ENCODE measurements at places on chromosomes 5 and 9.
A peak's percentile ranks its signal among the peaks of the same experiment; 100 is the strongest.

- DNase-seq: no peak
Observed at GRCh38 chr5:76483433-76483832, 80.3 kb downstream of the IQGAP2 start.

GRCh38 chr9:6788162-6789016 lies 30.6 kb downstream of the KDM4C start:
- DNase-seq: no peak

DNA sequence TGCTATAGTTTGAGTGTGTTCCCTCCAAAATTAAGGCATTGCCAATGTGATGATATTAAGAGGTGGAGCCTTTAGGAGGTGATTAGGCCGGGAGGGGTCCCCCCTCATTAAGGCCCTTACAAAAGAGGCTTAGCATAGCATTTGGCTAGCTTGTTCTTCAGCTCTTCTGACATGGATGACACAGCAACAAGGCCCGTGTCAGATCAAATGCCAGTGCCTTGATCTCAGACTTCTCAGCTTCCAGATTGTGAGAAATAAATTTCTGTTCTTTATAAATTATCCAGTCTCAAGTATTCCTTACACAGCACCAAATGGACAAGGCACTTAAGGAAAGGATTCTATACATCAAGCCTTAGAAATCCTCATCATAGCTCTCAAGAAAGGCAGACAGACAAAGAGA lies 31.8 kb downstream of the SLC38A9 start:
- DNase-seq: no peak

- peak; percentile 29 for DNase-seq
Observed at GRCh38 chr5:112142769-112143270, 276.3 kb downstream of the EPB41L4A start.

- DNase-seq: no peak
Observed at GRCh38 chr5:104817127-104817526, 1254.5 kb upstream of the NUDT12 start.

GRCh38 chr9:38000332-38000731 lies 68.7 kb downstream of the SHB start:
- no peak for DNase-seq

DNA sequence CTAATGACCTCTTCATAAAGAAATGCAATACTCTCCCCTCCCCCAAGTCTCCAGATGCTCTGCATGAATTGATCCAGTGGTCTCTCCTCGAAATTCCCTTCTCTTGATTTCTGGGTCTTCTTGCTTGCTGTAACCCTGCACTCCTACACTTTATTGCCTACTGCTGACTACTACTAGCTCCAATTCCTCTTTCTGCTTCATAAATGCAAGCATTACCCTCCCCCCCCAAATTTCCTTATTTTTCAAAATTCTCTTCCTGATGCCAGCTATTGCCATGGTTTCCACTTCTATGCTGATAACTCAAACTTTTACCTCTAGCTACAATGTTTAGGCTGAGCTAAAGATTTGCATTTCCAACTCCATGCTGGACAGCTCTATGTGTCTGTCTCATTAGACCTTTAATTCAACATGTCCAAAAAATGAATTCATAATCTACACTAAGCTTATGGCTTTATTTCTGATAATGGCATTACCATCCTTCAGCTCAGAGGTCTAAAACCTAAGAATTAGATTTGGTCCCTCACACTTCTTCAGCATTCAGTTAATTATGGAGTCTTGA lies 1.4 kb downstream of the ZBTB26 start:
- no peak for DNase-seq

DNA sequence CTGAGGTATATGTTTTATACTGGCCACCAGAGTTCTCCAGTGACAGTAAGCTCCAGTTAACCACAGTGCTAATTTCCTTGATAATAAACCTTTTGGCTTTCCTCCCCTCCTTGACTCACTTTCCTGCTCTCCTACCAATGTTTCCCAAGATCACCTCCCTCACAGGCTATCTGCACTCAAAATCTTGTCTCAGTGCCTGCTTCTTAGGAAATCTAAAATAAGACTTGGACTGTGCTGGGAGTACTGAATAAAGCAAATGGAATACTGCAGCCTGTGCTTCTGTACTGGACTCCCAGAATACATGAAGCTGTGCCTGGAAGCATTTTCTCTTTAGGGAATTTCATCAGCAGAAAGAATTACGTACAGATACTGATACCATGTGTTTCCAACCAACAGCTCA lies 1.7 kb upstream of the DCP2 start:
- no peak for DNase-seq

DNA sequence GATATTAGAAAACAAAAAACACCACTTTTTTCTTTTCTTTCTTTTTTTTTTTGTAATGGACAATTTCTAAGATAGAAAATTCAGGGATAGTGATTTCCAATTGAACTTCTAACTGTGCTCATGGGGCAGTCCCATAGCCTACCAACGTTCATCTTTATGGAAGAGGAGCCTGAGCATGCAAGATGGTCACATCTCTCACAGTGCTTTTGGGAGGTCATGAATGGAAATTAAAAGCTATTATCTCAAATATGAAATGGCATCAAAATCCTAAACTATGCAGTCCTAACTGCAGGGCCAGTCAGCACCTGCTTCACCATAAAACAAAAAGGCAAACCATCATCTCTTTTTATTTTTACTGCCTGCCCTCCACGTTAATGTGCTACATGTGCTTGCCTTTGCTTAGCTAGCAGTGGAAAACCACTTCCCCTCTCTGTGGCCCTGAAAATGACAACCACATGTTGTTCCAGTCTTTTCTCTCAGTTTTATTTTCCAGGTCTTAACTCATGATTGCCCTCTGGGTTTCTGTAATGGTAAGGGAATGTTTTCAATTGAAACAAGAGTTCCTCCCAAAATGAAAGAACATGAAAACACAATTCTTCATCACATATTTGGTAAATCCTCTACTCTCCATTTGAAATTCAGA lies 16.7 kb downstream of the IFNB1 start:
- DNase-seq: peak; percentile 60

DNA sequence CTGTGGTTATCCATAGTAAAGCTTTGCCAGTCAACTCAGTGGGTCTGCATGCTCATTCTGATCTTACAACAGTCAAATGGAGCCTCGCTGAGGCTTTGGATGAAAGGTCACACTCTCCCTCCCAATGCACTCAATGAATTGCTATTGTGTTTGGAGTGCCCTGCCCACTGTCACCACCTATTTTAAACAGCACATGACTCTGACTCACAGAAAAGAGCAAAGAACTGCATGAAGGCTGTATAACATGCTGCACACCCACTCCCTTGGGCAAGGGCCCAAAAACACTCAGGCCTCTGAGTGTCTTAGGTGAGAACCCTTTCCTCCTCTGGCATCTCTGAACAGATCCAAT lies 118.7 kb upstream of the CCDC112 start:
- DNase-seq: no peak

DNA sequence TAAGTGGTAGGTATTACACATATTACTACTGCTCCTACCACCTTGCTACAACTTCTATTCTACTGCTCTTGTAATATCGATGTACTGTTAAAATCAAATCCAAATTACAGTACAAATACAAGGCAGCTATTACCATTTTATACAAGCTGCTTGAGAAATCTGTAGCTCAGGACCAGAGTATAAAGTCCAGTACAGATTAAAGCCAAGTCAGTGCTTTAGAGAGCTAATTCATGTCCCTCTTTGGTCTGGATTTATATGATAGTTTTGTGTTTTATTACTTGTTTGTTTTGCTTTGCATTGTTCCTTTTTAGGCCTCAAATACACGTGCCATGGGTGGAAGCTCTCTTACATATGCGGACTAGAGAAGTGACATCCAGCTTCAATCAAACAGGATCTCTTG lies 75.8 kb downstream of the DPYSL3 start:
- DNase-seq: no peak

DNA sequence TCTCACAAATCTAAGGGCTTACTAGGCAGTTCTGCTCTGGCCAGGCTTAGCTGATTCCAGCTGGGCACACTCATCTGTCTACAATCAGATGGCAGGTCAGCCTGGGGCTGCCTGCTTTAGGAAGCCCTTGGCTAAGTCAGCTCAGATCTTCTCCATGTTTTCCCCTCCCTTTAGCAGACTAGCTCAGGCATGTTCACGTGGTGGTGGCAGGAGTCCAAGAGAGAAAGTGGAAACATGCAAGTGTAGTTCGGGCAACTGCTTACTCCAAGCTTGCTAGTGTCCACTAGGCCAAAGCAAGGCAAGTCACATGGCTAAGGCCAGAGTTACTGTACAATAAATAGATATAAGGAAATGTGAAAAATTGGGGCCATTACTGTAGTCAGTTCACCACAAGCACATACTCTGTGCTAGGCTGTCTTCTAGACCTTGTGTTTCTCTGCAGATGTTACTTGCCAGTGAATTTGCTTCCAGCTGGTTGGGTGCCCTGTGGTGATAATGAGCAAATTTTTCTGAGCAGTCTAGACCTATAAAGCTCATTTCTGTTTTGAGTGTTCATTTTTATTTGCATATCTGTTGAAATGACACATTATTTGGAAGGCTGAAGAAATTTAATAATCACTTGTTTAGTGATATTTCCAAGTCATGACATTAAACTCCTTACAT lies 38.3 kb downstream of the RECK start:
- DNase-seq: peak; percentile 28

DNA sequence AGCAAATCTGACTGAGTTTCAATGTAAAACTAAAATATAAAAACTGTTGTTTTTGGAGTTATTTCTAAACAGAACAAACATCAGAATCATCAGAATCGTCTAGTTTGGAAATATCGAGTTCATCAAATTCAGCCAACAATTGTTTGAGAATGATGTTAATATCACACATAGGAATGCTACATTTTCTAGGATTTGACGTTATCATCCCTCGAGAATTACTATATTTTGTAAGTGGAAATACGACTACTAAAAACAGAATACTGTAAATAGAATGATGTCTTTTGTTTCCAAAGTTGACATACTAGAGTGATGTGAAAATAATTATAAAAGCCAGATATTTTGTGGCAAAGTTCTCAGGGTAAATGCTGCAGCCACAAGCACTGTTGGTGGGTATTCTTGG lies 805.9 kb downstream of the TLE1 start:
- no peak for DNase-seq

GRCh38 chr9:18274693-18275092 lies 199.3 kb upstream of the ADAMTSL1 start:
- peak; percentile 91 for DNase-seq

Measured in skin of body (tissue), 3 donors.